Mesangial cell (primary cell): ENCODE measurements at places on chromosomes 12 and 14. TPM values are rescaled to one million over a fixed set of nuclear protein-coding genes. Genes with fewer than 3 reads are reported as not detected.

Gene RGS6
- total RNA-seq: not detected in 2 replicates

Gene CCDC196
- not detected in 2 replicates for total RNA-seq

Gene SCNN1A
- 5.9 and 63.5 TPM in 2 replicates for total RNA-seq

Gene OTX2
- not detected in 2 replicates for total RNA-seq

Gene RIPK3
- 1.1 and 1.8 TPM in 2 replicates for total RNA-seq

Gene OR4E2
- not detected in 2 replicates for total RNA-seq

Gene ADGRD1
- 1.6 TPM in 1 of 2 replicates, not detected in the other for total RNA-seq

Gene RNF212B
- total RNA-seq: not detected in 2 replicates

Gene ESPL1
- 1.3 and 26.6 TPM in 2 replicates for total RNA-seq

Gene LPAR5
- total RNA-seq: 2.1 and 3.0 TPM in 2 replicates

Gene NPFF
- 1.5 TPM in 1 of 2 replicates, not detected in the other for total RNA-seq

Gene CYP27B1
- total RNA-seq: 0.65 and 2.3 TPM in 2 replicates

Gene TAS2R7
- total RNA-seq: not detected in 2 replicates

Gene PSME2
- total RNA-seq: 64.3 and 68.9 TPM in 2 replicates

Gene PKP2
- 7.7 and 18.0 TPM in 2 replicates for total RNA-seq

Gene TPPP2
- total RNA-seq: not detected in 2 replicates
